ENCODE measurements at places on chromosomes 13 and 19.

- no peak for DNase-seq
These were observed 30.2 kb downstream of the CRTC1 start for GRCh38 chr19:18713550-18714117.

- DNase-seq, result peak; percentile 91
These were observed 13.6 kb downstream of the CCDC97 start for GRCh38 chr19:41323430-41324125.

GRCh38 chr13:112693831-112694497 lies 4.1 kb downstream of the ATP11A start:
- DNase-seq, result peak; percentile 42

DNA sequence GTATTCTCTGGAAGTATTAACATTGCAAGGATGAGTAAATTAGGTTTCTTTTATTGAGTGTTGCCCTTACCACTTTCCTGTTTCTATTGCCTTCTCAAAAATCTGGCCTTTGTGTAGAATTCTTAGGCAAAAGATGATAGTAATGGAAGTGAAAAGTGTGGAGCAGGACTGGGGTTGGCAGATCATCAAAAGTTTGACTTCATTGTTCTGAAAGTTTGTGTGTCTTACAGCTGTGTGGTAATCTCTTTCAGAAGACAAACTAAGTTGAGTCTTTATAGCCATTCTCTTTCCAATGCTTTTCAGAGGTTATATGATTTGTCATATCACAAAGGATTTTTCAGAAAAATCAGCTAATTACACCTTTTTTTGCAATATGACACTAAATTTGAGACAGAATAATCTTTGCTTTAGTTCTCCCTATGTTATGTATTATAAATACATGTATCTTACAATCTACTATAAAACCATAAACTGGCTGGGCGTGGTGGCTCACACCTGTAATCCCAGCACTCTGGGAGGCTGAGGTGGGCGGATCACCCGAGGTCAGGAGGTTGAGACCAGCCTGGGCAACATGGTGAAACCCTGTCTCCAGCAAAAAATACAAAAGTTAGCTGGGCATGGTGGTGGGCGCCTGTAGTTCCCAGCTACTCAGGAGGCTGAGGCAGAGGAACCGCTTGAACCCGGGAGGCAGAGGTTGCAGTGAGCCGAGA lies 8.7 kb upstream of the KCNRG start:
- DNase-seq, result no peak

DNA sequence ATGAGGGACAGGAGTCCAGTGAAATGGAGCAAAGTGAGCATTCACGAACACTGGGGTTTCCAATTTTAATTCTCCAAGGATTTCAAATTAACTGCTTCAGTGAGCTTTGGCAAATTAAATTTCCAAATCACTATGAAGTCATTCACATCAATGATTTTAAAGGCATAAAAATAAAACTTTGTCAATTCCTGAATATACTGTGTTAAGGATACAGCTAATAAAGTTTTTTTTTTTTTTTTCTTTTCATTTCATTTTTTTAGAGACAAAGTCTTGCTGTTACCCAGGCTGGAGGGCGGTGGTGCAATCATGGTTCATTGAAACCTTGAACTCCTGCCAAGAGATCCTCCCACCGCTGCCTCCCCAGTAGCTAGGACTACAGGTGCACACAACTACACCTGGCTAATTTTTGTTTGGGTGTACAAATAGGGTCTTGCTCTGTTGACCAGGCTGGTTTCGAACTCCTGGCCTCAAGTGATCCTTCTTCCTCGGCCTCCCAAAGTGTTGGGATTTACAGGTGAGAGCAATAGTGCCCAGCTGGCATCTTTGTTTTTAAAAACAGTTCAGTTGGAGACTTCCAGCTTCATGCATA lies 21.9 kb downstream of the RBM26 start:
- no peak for DNase-seq

- DNase-seq, result no peak
These were observed 14.0 kb downstream of the KLK4 start for GRCh38 chr19:50897191-50897607.

GRCh38 chr19:40995355-40995754 lies 4.3 kb downstream of the CYP2B6 start:
- no peak for DNase-seq

DNA sequence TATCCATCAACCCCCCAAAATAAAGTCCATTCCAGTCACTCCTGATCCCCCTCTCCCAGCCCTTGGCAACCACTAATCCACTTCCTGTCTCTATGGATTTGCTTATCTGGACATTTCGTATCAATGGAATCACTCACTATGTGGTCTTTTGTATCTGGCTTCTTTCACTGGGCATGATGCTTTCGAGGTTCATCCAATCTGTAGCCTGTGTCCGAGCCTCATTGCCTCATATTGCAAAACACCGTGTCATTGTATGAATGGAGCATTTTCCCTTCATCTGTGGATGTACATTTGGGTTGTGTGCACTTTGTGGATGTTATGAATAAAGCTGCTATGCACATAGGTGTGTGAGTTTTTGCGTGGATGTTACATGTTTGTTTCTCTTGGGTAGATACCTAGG lies 1.4 kb upstream of the FZR1 start:
- DNase-seq, result no peak

DNA sequence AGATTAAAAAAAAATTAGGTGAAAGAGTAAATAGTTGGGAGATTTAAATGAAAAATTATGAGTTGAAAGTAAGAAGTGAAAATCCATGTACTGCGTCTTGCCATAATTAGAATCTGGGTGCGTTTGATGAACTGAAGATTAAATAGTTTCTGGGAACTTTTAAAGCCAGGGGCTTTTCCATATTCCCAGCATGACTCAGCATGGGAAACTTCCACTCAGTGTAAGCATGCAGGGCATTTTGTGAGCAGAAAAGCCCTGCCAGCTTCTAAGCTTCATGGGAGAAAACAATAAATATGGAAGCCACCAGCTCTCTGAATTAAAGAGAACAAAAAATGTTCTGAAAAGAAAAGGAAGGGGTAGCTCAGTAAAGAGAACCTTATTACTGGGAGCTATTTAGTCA lies 62.0 kb upstream of the EDNRB start:
- peak; percentile 23 for DNase-seq

- DNase-seq, result no peak
These were observed 442.3 kb downstream of the KLF12 start for GRCh38 chr13:73691891-73692290.

DNA sequence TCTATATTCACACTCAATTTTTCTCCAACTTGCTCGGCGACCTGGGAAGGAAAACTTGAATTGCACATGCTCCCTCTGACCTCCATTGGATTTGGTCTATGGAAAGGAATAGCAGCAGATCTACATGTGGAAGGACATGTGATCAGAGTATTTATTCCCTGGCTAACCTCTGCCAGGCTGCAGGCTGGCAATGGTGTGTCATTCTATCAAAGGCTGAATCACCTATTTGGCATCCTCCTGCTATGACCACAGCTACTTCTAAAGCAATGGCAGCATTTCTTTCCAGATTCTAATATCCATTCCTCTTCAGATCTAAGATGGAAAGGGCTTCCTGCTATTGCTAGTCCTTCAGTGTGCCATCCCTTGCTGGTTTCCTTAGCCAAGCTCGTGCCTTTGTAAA lies 144.3 kb upstream of the FREM2 start:
- DNase-seq, result no peak

- no peak for DNase-seq
These were observed 15.9 kb upstream of the S1PR4 start for GRCh38 chr19:3162418-3163229.

DNA sequence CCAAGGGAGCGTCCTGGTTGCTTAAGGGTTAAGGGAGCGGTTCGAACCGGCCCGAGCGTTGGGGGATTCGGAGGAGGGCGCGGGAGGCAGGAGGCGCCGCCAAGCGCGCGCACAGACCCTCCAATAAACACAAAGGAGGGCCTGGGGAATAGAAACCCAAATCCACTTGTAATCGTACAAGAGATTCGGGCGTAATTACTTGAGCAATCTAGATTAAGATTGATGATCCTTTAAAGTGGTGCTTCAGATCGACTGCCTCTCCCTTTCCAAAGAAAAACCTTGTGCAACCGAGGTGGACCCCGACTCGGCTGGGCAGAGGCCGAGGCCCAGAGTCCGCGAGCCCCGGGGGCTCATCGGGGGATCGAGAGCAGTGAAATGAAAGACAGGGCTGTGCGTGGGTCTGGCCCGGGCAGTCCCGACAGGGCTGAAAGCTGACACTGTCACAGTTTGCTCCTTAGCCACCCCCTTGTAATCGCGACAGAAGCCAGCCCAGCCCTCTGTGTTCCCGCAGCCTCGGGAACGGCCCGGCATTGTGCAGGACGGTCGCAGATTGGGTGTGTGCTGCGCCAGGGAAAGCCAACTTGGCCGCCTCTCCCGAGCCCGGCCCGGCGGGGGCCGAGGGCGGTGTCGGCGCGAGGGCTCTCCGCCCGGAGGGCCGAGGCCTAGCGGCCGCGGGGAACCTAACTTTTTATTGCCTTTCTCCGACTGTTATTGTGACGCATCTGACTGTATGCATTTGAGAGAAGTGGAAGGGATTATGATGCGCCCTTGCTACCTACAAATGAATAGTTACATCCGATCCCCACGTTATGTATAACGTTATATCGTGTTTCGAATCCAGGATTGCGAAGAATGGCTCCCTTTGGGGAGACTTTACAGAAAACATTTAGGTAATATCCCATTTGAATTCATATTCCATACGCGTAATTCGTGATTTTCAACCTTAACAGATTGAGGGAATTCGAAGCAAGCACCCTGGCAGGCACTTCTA lies 5.5 kb downstream of the MAB21L1 start:
- peak; percentile 87 for DNase-seq

- DNase-seq, result no peak
These were observed 135.5 kb downstream of the IRS2 start for GRCh38 chr13:109650861-109651260.
